ENCODE measurements at places on chromosomes 11 and 22.

- DNase-seq: peak; percentile 15
These were observed 203.7 kb downstream of the MN1 start for GRCh38 chr22:27597703-27598444.

DNA sequence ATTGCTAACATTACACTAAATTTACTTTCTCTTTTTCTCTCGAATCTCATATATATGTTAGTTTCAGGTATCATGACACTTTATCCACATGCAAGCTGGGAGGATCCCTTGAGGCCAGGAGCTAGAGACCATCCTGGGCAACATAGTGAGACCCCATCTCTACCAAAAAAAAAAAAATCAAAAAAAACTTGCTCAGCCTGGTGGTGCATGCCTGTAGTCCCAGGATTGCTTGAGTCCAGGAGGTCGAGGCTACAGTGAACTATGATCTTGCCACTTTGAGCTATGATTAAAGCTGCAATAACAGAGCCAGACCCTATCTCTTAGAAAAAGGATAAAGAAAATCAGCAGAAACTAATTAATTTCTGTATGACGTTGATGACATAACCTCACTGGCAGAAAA, 3.7 kb upstream of the UPK3A start:
- no peak for DNase-seq

DNA sequence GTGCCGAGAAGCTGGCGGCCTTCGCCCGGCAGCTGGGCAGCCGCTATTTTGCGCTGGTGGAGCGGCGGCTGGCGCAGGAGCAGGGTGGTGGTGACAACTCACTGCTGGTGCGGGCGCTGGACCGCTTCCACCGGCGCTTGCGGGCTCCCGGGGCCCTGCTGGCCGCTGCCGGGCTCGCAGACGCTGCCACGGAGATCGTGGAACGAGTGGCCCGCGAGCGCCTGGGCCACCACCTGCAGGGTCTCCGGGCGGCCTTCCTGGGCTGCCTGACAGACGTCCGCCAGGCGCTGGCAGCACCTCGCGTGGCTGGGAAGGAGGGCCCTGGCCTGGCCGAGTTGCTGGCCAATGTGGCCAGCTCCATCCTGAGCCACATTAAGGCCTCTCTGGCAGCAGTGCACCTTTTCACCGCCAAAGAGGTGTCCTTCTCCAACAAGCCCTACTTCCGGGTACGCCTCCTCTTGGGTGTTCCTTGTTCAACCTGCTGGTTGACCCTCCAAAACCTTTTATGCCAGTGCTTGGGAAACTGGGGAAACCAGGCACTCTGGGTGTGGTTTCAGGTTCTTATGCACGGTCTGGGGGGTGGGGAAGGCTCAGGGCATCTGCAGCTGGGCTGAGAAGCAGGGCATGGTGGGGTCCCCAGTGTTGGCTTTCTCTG, 3.1 kb upstream of the TM7SF2 start:
- DNase-seq: no peak

DNA sequence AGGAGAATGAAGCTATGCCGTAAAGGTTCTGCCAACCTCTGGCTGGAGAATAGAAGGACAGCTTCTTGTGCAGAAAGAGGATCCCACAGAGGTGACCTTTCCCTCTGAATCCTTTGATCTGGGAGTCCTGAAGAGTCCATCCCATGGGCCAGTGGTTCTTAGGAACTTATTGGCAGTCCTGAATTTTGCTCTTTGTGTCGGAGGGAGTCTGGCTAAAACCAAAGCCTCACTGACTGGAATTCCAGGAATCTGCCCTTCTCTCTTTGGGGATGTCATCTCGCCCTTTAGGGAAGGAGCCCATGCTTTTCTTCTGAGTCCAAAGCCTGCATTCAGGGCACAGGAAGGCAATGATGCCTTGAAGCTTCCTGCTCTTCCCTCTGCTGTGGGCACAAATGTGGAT, 45.5 kb downstream of the PKNOX2 start:
- no peak for DNase-seq

- no peak for DNase-seq
These were observed 1549.4 kb downstream of the LRRC4C start for GRCh38 chr11:39910087-39910486.

GRCh38 chr11:59285716-59286260, 72.9 kb upstream of the OR5AN1 start:
- DNase-seq: no peak

GRCh38 chr11:16738947-16739815, 734 bp downstream of the C11orf58 start:
- peak; percentile 16 for DNase-seq

DNA sequence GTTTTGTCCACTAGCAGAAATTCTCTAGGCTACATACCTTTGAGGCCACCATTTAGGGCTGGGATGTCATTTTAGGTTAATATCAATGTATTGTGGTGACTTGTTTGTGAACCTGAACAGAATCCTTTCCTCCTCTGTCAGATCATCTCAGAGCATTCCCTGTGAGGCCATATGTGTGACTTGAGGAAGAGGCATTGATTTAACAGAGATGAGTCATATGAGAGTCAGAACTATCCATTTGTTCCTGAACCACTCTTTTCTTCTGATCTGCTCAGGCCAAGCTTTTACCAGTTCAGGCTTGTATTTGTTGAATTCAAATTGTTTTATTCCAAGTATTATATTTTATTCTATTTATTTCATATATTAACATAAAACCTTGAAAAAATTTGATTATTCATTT, 6.9 kb upstream of the OR4C6 start:
- DNase-seq: no peak

- DNase-seq: no peak
These were observed 9.9 kb upstream of the SEC14L3 start for GRCh38 chr22:30481711-30482110.

DNA sequence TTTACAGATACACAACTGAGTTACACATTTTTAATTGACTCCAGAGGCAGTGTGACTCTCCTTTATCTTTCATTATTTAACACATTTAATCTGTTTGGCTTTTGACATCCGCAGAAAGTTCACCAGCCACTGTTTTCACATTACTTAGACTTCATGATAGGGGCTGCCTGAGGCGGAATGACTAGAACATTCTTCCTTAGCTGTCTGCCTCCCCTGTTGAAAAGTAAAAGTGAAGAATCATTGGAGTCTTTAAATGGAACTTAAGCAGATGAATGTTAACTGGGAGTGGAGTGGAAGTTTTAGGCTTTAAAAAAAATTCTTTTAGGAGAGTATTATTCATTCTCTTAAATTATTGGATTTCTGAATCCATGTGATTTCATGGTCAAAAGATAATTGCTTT, 229.2 kb upstream of the MTNR1B start:
- no peak for DNase-seq

DNA sequence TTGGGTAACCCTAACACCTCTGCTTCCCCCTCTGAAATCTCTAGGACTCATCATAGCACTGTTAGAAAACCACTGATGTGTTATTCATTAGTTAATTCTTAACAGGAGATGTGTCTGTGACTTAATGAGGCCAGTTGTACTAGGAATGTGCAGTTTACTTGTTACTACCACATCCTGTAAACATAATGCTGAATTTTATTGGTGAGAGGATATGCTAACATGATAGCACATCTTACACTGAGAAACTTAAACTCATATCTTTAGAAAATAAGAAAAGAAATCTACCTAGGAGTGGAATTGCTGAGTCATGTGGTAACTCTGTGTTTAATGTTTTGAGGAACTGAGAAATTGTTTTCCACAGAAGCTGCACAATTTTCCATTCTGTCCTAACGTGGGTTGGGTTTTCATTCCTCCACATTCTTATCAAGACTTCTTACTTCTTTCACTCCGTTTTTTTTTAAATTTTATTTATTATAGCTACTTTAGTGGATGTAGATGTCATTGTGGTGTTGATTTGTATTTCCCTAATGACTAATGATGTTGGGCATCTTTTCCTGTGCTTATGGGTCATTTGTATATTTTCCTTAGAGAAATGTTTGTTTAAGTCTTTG, 33.7 kb downstream of the RNF121 start:
- DNase-seq: no peak

GRCh38 chr11:11545285-11546275, 76.2 kb downstream of the GALNT18 start:
- no peak for DNase-seq

GRCh38 chr11:65808744-65809341, 22.0 kb downstream of the OVOL1 start:
- DNase-seq: no peak

DNA sequence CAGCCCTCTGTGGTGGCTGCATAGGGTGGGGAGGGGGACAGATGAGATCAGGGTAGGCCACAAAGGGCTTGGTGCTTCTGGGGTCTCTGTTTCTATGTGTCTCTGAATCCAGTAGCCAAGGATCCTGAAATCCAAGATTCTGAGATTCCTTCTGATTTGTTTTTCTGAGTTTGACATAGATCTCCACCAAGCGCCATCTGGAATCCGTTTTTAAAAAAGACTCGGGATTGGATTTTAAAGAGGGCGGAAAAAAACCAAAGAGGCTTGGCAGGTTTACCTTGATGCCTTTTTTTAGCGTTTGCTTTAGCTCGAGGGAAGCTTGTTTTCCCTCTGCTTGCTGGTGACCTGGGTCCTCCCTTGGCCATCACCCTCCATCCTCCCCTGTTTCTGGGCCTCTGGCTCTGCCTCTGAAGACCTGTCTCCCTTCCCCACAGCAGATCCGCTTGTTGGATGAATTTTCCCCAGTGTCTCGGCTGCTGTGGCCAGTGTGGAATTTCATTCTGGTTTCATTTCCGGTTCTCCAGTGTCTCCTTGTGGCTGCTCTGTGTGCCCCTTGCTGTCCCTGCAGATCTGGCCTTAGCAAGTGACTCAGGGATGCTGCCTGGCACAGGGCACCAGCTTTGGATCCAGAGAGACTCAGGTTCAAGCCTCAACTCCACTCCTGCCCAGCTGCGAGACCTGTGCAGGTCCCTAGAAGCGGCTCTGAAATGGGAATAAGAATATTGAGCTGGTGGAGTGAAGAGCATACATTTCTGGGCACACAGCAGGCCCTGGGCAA, 15.1 kb downstream of the SYNGR1 start:
- DNase-seq: no peak

GRCh38 chr11:34812905-34813576, 103.1 kb downstream of the APIP start:
- DNase-seq: no peak

DNA sequence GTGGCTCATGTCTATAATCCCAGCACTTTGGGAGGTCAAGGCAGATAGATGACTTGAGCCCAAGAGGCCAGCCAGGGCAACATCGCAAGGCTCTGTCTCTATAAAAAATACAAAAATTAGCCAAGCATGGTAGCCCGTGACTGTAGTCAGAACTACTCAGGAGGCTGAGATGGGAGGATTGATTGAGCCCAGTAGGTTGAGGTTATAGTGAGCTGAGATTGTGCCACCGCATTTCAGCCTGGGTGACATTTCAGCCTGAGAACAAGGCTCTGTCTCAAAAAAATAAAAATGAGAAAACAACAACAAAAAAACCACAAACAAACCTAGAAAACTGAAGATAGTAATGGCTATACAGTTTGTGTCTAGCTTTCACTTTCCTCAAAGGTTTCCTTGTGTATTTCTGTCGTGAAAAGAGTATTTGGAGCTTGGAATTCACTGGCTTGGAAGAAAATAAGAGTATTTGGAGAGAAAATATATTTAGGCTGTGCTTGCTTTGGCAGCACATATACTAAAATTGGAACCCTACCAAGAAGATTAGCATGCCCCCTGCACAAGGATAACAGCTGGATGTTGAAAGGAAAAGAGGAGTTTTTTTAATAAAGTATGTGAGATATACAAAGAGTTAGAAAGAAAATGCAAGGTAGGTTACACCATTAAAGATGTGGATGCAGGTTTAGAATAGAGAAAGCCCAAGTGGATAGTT, 3.9 kb upstream of the BIRC3 start:
- DNase-seq: no peak
